ENCODE measurements at places on chromosomes 4 and X.
A peak's percentile ranks its signal among the peaks of the same experiment; 100 is the strongest.

- no peak for DNase-seq
These were observed 819.3 kb upstream of the FRG1 start for GRCh38 chr4:189121336-189121735.

GRCh38 chr4:175983636-175984035 is 82.0 kb upstream of the WDR17 start:
- no peak for DNase-seq

DNA sequence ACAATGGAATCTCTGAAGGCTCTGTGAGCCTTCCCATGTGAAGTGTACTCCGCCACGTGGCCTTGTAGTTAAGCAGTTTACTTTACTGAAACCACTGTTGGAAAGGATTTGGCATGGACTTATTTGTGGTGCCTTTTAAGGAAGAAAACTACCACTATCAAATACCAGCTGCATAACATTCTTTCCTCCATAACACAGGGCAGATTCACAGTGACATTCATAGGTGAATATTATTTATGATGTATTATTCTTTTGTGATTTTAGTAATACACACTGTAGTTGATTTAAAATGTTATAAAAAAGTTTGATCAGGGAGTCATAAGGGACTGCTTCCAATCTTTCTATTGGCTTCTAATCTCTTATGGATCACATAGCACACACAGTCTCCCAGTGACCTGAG is 192.5 kb upstream of the AGTR2 start:
- DNase-seq, result no peak

- DNase-seq, result no peak
These were observed 226.6 kb downstream of the KDR start for GRCh38 chr4:54898656-54899340.

DNA sequence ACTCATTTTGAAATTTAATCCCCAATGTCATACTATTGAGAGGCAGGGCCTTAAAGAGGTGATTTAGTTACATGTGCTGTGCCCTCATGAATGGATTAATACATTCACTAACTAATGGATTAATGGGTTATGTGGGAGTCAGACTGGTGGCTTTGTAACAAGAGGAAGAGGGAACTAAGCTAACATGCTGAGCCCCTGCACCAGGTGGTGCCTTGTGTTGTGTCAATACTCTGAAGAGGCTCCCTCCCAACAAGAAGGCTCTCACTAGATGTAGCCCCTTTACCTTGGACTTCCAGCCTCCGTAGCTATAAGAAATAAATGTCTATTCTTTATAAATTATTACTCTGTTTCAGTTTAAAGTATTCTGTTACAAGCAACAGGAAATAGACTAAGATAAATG is 411.9 kb upstream of the EMCN start:
- DNase-seq, result no peak

DNA sequence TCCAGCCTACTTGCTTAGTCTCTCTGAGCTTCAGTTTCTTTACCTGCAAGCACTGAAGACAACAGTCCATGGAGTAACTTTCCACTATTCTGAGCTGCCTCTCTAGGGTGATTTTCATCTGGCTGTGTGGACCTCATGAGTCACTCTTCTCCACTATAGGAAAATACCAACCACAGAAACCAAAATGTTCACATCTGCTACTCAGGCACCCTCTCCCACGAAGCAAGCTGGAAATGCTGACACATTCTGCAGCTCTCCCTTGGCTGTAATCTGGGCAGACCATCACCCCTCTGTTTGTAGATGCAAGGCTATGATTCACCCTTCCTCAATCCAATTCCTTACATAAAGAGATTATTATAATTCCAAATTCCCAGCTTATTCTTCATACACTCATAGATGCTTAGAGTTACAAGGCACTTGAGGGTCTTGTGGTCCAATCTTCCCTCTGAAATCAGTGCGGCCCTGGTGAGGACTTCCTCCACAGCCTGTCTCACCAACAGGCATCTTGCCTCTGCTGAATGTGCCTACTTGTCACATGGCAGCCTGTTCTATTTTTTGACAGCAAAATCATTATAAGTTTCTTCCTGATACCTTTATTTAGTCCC is 97.0 kb upstream of the LNX1 start:
- DNase-seq, result peak; percentile 100

GRCh38 chr4:54107951-54108748 is 8.2 kb downstream of the GSX2 start:
- DNase-seq, result no peak

GRCh38 chrX:96182366-96182765 is 502.3 kb upstream of the DIAPH2 start:
- DNase-seq, result peak; percentile 1

- DNase-seq, result no peak
These were observed 111.2 kb downstream of the TBL1X start for GRCh38 chrX:9576059-9576458.

- no peak for DNase-seq
These were observed 69.6 kb downstream of the PPP2R2C start for GRCh38 chr4:6402566-6403399.

DNA sequence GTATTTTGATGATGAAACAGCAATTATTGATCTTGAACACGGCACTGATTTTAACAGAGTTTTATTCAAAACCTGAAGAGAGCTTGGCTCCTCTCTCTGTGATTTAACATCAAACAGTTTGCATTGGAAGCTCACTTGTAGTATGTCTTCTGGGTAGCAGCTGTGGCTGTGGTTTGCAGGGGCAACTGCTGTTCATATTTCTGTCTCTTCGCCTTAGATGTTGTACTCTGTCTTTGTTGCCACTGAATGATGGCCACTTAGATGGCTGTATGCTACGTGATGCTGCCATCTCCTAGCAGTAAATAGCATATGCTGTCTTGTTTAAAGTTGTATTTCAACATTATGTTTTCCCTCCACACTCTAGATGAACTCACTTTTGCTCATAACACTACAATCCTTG is 1743.0 kb upstream of the TENM3 start:
- DNase-seq, result no peak

- DNase-seq, result peak; percentile 44
These were observed 160.4 kb downstream of the CPEB2 start for GRCh38 chr4:15162465-15163283.

- DNase-seq, result no peak
These were observed 108.6 kb downstream of the DHX15 start for GRCh38 chr4:24475756-24476155.

DNA sequence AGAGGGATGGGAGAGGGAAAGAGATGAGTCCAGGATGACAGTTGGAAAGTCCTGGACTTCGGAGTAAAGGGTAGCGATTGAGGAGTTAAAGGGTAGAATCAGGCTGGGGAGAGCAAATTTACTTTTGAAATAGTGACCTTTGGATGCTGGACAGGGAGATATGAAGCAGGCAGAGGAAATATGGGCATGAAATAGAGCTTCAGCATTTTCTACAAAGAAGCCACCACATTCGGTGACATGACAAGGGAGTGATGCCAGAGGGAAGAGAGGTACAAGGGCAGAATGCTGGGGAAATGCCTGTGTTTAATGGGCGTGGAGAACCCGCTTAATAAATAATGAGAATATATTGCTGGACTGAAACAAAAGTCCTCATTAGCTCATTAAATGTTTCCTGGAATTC is 92.7 kb downstream of the TBL1X start:
- no peak for DNase-seq

GRCh38 chr4:61619528-61619927 is 419.4 kb downstream of the ADGRL3 start:
- DNase-seq, result no peak

DNA sequence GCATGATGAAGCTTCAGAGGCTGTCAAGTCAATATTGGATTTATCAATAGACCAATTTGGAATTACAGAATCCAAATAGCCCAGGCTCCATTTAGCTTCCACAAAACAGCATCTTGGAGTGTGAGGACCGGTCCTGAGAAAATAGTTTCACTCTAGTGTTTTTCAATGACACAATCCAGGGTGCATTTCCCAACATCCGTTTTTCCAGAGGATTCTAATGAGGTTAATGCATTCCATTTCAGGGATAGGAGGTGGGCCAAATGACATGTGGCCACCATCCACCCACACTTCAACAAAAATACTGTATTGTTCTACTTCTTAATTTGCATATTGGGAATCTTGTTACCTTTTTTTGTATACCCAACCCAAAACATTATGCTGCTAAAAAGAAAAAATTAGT is 229.8 kb upstream of the LDB2 start:
- peak; percentile 60 for DNase-seq

DNA sequence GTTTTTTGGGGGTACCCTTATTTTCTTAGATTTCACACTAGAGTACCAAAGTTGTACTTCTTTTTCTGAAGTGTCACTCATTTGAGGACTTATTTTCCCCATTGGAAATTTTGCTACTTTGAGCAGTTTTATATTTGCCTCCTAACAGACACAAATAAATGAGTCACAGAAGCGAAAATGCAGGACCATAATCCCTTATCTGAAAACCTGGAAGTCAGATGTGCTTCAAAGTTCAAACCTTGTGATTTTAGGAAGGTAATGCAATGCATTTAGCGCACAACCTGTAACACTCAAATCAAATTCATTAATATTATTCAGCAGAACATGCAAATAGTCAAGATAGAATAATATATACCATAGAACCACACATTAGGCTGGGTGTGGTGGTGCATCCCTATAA is 6.9 kb downstream of the RELL1 start:
- DNase-seq, result no peak

DNA sequence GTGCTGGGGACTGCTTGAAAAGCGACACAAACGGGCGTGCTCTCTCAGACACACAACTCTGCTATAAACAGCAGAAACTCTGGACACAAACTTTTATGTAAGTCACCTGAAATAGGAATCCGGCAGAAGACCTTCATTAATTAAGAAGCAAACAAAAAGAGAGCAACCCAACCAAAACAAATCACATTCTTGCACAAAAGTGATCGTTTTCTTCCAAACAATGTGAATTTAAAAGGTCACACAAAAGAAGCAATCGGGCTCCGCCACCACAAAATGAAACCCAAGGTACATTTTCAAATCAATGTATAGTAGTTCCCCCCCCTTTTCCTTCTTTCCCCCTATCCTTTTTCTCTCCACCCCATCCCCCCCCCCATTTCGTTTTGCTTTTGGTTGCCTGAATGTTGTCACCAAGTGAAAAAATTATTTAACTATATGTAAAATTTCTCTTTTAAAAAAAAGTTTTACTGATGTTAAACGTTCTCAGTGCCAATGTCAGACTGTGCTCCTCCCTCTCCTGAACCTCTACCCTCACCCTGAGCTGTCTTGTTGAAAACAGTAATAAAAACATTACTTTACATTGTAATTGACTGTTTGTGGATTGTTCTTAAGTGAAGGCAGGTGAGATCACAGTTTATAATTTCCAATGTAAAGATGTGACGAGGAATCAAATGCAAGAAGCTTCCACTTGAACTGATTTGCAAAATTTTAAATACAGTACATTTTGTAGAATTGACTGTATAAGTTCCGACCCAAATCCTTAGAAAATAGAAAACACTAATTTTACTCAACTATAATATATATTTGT is 2.4 kb downstream of the MAB21L2 start:
- DNase-seq, result no peak

GRCh38 chr4:174999407-174999806 is 81.2 kb downstream of the ADAM29 start:
- peak; percentile 19 for DNase-seq

GRCh38 chr4:113080050-113080449 is 30.6 kb downstream of the ANK2 start:
- peak; percentile 5 for DNase-seq

DNA sequence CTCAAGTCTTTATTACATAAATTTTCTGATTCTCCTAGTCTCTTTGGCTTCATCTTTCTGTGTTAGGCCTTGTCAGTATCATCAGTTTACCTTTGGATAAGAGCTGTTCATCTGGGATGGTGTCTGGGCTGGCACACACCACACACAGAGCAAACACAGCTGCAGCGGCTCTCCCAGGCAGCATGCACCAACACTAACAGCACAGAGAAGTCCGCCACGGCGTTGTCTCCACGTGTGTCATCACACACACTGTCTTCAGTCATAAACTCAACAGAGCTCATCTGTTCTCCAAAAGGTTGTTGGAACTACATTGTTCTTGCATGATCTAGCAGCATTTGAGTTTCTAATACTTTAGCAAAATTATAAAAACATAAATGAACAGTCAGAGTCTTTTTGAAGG is 851.9 kb upstream of the FRG1 start:
- DNase-seq, result peak; percentile 17

DNA sequence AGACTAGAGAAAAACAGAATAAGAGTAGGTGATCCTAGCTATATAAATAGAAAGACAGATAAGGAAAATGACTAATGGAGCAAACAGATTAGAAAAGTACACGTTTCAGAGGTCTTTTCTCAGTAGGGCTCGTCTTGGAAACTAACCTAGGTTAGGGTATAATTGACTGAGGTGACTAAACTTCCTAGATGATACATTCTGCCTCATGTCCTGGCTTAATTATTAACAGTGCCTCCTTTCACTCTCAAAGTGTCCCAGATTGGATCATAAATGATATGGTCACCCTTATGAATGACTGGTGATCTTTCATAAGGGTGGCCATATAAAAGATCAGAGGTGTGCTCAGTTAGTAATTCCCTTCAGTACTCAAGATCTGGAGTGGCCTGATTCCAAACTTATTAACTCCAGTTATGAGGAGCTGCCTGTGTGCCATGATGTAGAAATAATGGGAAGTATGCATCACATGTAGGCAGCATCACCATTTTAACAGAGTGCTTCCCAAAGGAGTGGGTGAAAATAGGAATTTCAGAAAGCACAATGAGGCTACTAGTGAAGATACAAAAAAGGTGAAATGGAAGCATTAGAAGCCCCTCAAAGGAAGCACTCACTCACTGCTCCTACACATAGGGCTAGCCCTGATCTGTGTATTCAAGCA is 14.7 kb upstream of the GRIA3 start:
- no peak for DNase-seq

All from fibroblast of skin of back (primary cell).